Activated naive CD4-positive, alpha-beta T cell treated with anti-CD3 and anti-CD28 coated beads for 36 hours (primary cell): ENCODE measurements at places on chromosomes 6 and 20. TPM values are rescaled to one million over a fixed set of nuclear protein-coding genes. Genes with fewer than 3 reads are reported as not detected.
A peak's percentile ranks its signal among the peaks of the same experiment; 100 is the strongest.

DNA sequence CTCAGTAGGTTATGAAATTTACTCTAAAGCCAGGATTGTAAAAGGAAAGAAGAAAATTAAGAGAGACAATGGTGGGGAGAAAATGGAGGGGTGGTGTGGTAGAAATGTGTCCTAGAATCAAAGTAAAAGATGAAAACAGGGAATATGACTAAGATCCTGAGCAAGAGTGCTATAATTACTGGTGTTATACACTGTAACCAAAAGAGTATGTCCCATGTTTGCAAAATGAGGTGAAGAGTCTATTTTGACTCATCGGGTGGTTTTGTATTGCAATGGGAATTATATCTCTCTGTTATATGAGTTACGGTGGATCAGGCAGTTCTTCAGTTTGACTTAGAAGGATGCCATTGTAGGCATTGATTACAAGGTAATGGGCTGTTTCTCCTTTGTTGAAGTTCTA, 8.5 kb downstream of the L3MBTL3 start:
- no peak overlapping the region for H3K4me3 ChIP-seq
- no peaks in the 10 kb centered on the region for H3K27me3 ChIP-seq
- H3K36me3 ChIP-seq: peaks cover 10% of the 10 kb centered on the region
- peak; percentile 10 for DNase-seq
- H3K27ac ChIP-seq: no peak overlapping the region
- peaks cover 54% of the 10 kb centered on the region for H3K4me1 ChIP-seq

Gene C6orf52
- 3.9 TPM for total RNA-seq

Gene IFNGR1
- total RNA-seq: 25.5 TPM

- no peaks in the 10 kb centered on the region for H3K27me3 ChIP-seq
- no peak overlapping the region for H3K4me3 ChIP-seq
- DNase-seq: no peak
- no peaks in the 10 kb centered on the region for H3K36me3 ChIP-seq
Observed at GRCh38 chr6:74749211-74750147, 456.4 kb downstream of the COL12A1 start.

- peaks cover 14% of the 10 kb centered on the region for H3K36me3 ChIP-seq
- peaks cover 51% of the 10 kb centered on the region for H3K4me1 ChIP-seq
- DNase-seq: no peak
- no peak overlapping the region for H3K4me3 ChIP-seq
Observed at GRCh38 chr6:157999168-158000051, 17.7 kb downstream of the SYNJ2 start.
